Gastroesophageal sphincter (tissue), 4 donors: ENCODE measurements at places on chromosomes 5 and 9. TPM values are rescaled to one million over a fixed set of nuclear protein-coding genes. Genes with fewer than 3 reads are reported as not detected.

- no peak for ATAC-seq
These were observed 328.3 kb downstream of the TMEM167A start for GRCh38 chr5:82748688-82749460.

GRCh38 chr9:97769208-97769607, 72.1 kb upstream of the XPA start:
- no peak for ATAC-seq

- no peak for ATAC-seq
These were observed 58.5 kb upstream of the MYO10 start for GRCh38 chr5:16994565-16994964.

Gene ZFP2
- total RNA-seq, result 1.9 TPM

- ATAC-seq, result peak; percentile 71
These were observed 592.5 kb upstream of the CLINT1 start for GRCh38 chr5:158451203-158451992.

- no peak for ATAC-seq
These were observed 30.1 kb upstream of the IL7R start for GRCh38 chr5:35826554-35826953.

Gene SLC1A3
- 24.6 TPM for total RNA-seq

GRCh38 chr5:139431706-139432105, 7.6 kb downstream of the DNAJC18 start:
- ATAC-seq, result no peak

GRCh38 chr9:90449213-90449925, 193.3 kb downstream of the DIRAS2 start:
- no peak for ATAC-seq

DNA sequence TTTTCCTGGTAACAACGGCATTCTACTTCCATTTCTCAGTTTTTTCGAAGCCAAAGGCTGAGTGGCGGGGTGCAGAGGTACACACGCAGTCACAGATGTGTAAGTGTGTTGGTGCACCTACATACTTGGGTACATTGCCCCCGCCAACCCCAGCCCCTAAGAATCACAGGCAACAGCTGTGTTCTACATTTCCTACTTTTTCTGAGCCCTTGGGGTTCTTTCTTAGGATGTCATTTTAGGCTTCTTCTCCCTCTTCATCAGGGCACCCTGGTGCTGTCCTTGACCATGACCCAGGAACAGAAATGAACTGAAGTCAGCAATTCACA, 104.8 kb downstream of the PAX5 start:
- no peak for ATAC-seq

GRCh38 chr5:39501397-39501796, 76.6 kb upstream of the DAB2 start:
- peak; percentile 55 for ATAC-seq

DNA sequence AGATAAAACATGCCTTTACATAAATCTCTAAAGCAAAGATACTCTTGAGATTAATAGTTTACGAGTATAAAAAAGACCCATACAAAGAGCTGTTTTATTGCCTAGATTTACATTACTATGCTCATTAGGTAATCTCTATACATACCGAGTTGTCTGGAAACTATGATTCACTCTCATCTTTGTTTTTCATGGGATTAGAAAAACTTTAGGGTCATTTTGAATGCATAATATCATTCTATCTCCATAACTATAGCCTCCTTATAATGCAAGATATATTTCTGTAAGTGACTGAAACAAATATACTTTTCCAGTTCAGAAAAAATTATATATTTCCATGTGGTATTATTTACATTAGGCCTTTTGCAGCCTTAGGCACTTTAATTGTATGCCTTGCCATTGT, 1088.7 kb upstream of the ARRDC3 start:
- ATAC-seq, result no peak

DNA sequence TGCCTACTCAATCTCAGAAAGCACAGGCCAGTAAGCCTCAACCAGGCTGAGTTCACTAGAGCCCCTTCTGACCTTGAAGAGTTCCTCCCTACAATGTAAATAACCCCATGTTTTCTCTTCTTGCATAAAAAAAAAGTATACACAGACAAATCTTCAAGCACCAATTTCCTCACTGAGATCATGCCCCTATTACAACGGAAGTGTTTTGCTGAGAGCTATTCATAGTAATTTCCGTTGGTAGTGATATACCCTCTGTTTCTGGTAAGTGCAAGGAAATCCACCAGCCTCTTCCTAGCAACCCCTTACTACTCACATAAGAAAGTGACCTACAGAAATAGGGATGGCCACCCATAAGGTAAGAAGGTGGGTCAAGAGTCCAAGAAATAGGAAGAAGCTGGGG, 76.4 kb upstream of the TARS1 start:
- no peak for ATAC-seq

DNA sequence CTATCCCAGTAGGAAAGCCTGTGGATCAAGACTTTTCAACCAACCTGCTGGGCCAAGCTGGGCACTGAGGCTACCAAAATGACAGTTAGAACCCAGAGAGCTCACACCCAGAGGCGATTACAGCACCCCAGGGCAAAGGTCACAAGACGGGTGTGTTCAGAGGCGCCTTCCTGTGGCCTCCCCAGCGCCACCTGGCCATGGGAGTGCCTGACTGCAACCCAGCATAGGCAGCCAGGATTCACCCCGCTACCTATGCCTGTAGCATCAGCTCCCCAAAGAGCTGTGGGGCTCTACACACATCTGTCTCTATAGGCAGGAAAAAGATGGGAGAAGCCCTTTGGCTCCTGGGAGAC, 33.5 kb downstream of the PDGFRB start:
- no peak for ATAC-seq

- no peak for ATAC-seq
These were observed 83.8 kb downstream of the UGCG start for GRCh38 chr9:111980398-111980797.

DNA sequence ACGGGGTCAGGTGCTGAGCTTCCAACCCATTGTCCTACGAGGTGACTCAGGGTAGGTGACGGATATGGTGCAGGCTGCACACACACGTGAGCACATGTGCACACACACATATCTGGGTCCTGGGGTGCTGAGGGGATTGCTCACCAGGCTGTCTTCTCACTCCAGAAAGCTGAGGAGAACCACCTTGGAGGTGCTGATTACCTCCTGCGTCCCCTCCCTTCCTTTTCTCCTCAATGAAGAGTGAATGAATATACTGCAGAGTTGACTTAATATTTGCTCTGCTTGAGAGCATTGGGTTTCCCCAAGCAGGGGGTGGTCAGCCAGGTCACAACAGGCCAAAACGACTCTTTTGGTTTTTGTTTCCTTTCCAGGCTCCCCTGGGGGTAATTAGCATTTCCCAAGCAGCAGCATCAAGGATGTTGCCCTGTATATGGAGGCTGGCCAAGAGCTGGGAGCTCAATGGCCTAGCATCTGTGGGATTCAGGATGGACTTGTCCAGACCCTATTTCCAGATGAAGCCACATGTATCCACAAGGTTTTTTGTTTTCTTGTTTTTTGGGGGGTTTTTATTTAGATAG, 49.7 kb downstream of the PDZD2 start:
- no peak for ATAC-seq

DNA sequence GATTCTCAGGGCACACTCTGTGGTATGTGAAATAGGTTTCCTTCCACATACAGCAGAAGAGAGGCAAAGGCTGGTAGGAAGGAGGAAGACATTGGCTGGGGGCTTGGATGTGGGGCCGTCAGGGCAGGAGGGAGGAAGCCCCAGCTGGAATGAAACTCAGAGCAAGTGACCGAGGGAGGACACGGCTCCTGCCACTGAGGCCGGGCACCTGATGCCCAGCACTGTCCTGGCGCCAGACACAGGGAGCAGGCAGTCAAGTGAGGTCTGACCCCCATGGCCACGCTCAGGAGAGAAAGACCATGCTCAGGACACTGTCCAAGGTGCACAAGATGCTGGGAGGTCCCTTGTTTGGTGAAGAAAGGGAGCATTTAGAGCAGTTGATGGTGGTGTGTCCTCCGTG, 245.5 kb downstream of the CACNA1B start:
- ATAC-seq, result no peak

Gene PRUNE2
- 561 TPM for total RNA-seq

Gene PCDHB13
- 2.7 TPM for total RNA-seq

Gene DMRTA1
- total RNA-seq, result 1.3 TPM

- no peak for ATAC-seq
These were observed 2.7 kb downstream of the ADAMTS2 start for GRCh38 chr5:179342577-179342976.

GRCh38 chr5:148833122-148833521, 6.7 kb downstream of the ADRB2 start:
- no peak for ATAC-seq

- no peak for ATAC-seq
These were observed 34.6 kb upstream of the NFIB start for GRCh38 chr9:14348373-14349145.
